ENCODE measurements at places on chromosomes 7 and 10. TPM values are rescaled to one million over a fixed set of nuclear protein-coding genes. Genes with fewer than 3 reads are reported as not detected.

DNA sequence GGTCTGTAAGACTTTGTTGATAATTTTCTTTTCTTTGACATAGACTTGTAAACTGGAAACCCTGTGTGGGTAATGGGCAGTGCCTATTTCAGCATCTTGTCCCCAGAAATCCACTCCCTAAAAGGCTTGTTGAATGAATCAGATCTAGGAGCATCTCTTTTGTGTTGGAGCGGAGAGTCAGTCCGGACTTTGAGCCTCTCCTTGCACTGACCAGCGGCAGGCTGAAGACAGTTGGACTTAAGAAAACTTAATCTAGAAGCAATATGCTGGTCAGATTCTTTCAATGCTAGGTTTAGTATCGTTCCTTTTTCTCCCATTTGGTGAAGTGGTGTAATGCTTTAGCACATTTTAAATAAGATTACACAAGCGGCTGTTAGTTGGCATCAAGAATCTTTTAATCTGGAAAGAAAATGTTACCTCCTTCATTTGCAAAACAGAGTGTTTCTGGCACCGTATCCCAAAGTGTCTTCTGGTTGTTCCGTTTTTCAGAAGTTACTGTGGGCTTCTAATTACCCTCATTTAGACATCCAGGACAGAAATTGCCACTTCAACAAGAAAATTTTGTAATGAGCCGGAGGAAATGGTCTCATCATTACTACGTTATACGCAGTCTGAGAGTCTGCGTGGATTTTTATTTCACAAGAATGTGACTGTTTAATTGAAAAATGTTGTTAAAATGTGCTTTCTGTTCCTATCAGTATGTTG lies 74.7 kb downstream of the CUX1 start:
- DNase-seq, result peak; percentile 56

SPDYE11 gene
- total RNA-seq, result not detected

DNA sequence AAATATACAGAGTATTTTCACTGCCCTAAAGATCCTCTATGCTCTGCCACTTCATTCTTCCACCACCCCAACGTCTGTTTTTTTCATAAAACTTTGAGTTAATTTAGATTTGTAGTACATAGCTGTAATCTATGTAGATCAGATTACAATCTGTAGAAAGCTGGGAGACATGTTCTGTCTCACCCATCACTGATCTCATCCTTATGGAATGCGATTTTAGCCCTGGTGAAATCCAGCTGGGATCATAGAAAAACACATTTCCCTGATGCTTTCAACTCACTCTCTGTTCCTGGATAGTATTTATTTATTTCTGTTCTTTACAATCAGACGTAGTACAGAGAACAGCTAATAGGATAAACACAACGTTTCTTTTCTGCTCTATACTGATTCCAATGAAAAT lies 521.0 kb downstream of the KIF20B start:
- no peak for DNase-seq

DNA sequence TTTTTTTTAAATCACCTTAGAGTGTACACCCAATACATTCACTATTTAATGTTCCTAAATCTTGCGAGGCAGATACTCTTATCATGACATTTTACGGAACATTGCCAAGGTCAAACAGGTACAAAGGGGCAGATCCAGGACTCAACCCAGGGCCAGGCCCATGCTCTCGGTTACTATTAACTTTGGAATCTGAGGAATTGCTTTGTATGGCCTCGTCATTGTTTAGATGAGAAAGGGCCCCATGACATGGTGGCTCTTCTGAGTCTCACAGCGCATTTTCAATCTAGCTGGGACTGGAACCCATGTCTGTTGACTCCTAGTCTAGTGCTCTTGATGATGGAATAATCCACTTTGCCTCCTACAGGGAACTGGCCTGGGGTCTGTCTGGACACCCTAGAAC lies 59.1 kb downstream of the GATA3 start:
- no peak for DNase-seq

- no peak for DNase-seq
Observed at GRCh38 chr10:46239993-46240683, 46.7 kb upstream of the ANTXRL start.

GRCh38 chr10:60224066-60224705 lies 165.5 kb downstream of the ANK3 start:
- no peak for DNase-seq

AGAP9 gene
- 14.9 TPM for total RNA-seq

- DNase-seq, result no peak
Observed at GRCh38 chr7:50648076-50648475, 82.9 kb upstream of the DDC start.
